ENCODE measurements at places on chromosomes 2 and 18.

GRCh38 chr2:230690439-230690838 is 22.2 kb upstream of the CAB39 start:
- no peak for DNase-seq

DNA sequence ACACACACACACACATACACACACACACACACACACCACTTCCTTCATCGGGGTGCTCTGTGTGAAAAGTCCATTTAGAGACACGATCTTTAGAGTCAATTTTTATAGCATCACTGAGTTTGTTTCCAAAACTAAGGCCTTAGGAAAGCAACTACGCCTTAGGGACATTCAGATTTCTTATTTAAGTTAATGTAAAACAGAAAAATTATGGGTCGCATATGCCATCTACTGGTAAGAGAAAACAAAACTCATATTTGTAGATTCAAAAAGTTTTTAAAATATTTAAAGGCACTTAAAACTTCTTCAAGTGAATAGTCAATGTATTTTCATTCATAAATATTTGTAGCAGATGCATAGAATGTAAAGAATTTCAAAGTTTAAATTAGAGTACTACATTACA is 166.2 kb downstream of the ATAD2B start:
- no peak for DNase-seq

- DNase-seq: no peak
These were observed 51.0 kb downstream of the RPL31 start for GRCh38 chr2:101053117-101053516.

GRCh38 chr2:70748002-70748784 is 19.8 kb downstream of the ADD2 start:
- DNase-seq: no peak

- DNase-seq: no peak
These were observed 15.9 kb downstream of the TRIB2 start for GRCh38 chr2:12732651-12733050.

DNA sequence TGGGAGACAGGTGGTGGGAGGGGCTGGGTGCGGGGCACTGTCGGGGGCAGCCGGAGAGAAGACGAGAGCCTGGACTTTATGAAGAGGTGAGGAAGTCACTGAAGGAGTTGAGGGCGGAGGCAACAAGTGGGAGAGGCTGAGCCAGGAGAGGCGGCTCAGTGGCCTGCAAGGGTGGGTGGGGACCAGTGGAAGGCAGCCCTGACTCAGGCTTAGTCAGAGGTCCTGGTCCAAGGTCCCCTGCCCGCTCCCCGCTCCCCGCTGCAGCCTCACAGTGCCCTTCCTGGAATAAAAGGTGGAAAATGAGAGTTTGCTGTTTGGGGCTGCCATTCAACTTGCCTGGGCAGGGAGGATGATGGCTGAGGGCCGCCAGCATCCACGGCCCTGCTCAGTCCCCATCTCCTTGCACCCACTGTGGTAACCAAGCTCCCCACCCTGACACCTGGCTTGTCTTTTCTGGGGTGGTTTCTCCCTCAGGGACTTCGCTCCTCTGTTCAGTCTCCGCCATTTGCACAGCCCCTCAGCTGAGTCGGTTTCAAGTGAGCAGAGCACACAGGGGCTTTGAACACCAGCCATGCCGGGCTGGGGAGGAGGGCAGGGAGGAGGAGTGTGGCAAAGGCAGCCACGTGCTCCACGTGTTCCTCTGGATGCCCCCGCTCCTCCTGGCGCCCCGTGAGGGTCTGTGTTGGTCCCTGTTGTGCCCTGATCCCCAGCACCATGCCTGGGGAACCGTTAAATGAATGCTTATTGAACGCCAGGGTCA is 13.7 kb upstream of the RALB start:
- no peak for DNase-seq

DNA sequence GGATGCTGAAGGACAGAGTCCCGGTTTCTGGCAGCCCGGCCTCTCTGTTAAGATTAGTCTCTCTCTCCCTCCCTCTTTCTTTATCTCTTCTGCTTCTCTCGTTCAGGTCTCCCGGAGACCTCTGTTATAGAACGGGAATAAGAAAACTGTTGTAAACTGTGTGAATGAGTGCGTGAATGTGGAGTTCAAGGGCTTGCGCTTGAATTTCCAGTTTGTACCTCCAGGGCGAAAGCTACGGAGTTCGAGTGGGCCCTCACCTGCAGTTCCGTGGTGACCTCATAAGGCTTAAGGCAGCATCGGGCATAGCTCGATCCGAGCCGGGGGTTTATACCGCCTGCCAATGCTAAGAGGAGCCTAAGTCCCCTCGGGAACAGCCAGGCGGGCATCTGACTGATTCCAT is 26.4 kb downstream of the SKA1 start:
- DNase-seq: no peak

GRCh38 chr2:31324016-31324633 is 90.2 kb downstream of the EHD3 start:
- peak; percentile 4 for DNase-seq

GRCh38 chr2:136305517-136306192 is 187.7 kb upstream of the CXCR4 start:
- DNase-seq: no peak

DNA sequence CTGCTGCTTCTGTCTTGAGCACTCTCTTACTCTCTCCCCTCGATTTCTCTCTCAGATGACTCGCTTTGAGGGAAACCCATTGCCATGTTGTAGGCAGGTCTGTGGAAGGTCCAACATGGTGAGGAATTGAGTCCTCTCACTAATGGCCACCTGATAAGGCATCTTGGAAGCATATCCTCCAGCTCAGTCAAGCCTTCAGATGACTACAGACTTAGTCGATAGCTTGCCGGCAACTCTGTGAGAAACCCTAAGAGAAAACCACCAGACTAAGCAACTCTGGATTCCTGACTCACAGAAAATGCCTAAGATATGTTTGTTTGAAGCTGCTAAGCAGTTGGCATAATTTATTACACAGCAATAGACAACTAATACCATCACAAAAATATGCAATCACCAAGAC is 51.2 kb downstream of the WDR75 start:
- DNase-seq: no peak

GRCh38 chr18:34158881-34159690 is 65.6 kb downstream of the NOL4 start:
- peak; percentile 96 for DNase-seq

GRCh38 chr18:52311331-52311730 is 28.7 kb upstream of the DCC start:
- no peak for DNase-seq

- DNase-seq: no peak
These were observed 18.6 kb downstream of the THADA start for GRCh38 chr2:43576981-43577892.

DNA sequence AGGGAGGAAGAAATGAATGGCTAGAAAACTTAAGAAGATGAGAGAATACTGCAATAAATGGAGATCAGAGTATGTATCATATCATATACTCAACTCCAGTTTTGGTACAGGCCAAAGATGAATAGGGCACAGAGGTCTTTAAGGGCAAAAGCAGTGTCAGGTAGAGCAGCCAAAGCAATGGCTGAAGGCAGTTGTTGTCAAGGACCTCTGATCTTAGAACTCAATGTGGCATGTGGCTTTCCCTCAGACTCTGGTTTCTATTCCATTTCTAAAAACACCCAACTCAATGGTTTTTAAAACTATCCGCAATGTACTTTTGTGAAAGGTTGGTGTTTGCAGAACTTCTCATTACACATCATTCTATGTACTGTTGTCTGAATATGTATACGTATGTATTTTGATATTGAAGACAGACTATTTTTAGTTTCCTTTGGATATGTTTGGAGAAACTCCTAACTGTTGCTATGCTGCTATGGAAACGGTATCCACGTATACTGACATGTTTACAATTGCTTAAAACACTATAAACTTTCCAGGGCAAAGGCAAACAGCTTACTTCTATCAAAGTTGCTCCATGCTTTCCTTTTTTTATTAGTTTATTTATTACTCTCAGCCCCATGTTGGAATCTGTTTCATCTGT is 58.1 kb upstream of the PELI1 start:
- DNase-seq: peak; percentile 13

DNA sequence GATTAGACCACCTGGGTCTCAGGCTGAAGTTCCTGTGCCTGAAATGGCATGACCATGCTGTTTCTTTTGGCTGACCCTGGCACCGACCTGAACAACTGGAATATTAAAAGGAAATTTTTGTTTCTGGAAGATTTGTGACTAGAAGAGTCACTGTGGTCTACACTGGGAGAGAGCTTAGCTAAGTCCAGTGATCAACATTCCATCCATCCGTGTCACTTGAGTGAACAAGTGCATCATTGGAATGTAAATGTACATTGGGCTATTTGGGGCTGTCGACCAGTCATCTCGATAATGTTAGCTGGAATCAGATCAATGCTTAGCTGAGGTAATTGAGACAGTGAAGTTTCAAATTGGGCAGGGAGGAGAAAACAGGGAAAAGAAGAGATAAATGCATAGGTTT is 95.4 kb upstream of the CCDC85A start:
- no peak for DNase-seq

DNA sequence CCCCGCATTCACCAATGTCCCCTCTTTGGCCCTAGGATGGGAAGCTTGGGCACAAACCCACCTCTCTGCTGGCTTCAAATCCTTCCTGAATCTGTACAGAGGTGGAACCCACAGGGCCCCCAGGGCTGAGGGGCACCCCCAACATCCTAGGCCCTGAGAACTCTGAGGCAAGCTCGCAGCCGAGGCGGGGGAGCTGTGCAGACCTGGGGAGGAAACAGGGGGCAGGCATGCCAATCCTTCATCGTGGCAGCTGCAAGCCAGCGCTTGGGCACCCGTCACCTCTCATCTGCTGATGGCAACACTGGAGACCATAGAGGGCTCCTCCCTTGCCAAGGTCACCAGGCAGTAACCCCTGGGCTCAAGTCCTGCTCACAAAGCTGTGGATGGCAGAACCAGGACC is 10.8 kb downstream of the ECEL1 start:
- DNase-seq: no peak

DNA sequence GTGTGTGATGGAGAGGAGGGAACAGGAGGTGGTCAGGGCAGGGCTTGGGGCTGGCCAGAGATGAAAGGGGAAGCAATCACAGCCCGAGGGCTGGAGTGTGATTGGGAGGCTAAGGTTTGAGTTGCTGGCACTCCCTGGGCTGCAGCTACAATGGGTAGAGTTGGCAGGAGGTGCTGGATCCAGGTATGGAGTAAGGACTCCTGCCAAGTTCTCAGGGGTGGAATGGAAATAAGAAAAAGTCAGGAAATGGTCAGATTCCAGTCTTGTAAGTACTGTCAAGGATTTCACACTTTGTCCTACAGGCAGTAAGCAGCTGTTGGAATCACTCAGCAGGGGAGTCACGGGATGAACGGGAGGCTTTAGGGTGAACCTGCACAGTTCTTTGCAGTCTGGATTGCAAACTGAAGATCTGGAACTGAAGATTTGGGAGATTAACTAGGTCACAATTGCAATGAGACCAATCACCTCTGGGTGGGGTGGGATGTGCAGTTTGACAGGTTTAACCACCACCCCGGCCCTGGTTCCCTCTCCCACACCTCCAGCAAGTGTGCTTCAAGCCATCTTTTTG is 10.9 kb upstream of the INPP5D start:
- DNase-seq: no peak

- no peak for DNase-seq
These were observed 189.1 kb downstream of the WDPCP start for GRCh38 chr2:63399156-63399555.

DNA sequence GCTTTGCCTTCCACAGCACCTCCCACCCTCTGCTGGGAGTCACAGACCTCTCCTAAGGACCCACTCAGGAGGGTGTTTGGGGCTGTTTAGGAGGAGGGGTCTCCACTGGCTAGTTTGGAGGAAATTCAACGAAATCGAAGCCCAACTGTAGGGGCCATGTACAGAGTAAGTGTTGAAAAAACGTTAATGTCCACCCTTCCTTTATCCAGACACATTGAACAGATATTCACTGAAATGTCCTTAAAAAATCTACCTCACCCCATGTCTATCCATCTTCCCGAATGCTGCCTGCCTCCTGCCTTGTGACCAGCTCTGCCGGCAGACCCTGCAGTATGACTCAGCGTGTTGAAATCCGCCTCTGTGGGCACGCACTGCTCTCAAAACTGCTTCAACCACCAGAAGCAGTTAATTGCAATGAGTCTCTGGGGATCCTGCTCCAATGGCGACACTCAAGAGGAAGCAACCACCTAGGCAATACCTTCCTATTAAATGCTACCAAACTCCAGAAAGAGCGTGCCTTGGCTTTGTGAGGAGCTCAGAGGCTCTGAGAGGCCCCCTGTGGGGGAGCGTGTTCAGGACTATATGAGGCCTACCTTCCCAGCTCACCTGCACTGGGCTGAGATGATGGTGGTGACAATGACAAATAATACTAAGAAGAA is 61.4 kb upstream of the RTN4 start:
- DNase-seq: peak; percentile 18

- no peak for DNase-seq
These were observed 105.1 kb downstream of the BCL2L11 start for GRCh38 chr2:111225856-111226255.

DNA sequence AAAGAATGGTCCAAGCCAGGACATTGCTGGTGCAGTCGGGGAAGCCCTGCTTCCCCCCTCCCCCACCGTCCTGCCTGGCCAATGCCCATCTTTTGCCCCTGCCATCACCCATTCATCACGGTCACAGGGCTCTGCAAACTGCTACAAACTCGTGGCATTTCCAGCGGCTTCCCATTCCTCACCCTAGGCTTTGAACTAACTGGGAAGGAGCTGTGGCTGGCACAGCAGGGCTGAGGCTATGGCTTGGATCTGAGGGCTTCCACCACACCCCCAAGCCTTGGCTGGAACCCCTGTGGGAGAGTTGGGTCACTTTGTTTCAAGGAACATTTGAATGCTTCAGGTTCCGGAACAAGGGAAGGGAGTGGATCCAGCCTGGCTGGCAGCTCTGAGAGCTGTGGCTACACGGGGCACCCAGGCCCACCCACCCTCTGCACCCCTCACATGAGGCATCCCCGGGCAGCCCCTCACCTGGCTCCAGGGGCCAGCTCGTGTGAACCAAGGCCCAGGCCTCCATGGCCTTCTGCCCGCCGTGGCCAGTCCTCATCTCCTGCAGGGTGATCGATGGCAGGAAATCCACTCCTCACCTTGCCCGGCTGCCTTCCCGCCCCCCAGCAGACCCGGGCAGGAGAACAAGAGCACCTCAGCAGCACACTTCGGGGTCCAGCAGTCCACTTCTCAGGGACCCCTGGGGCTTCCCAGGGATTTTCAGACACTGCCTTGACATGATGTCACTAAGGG is 58.8 kb upstream of the OTOS start:
- no peak for DNase-seq

DNA sequence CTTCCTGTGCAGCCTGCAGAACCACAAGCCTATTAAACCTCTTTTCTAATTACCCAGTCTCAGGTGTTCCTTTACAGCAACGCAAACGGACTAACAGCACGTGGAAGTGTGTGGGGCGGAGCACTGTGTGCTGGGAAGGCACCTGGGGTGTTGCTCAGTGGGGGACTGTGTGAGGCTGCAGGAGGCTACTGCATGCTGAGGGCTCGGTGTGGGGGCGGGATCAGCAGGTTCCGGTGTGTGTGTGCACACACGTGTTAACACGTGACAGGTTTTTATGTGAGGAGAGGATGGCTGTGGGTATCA is 58.9 kb downstream of the ANKMY1 start:
- DNase-seq: no peak

Data from NCI-H2029 (cell line).